Bronchial epithelial cell (primary cell): ENCODE measurements at places on chromosomes 4 and X. TPM values are rescaled to one million over a fixed set of nuclear protein-coding genes. Genes with fewer than 3 reads are reported as not detected.

Gene GPR143
- 0.51 and 0.79 TPM in 2 replicates for total RNA-seq

Gene PDZD4
- total RNA-seq: under 0.01 TPM in 2 replicates

Gene ADRA2C
- under 0.01 and 0.13 TPM in 2 replicates for total RNA-seq

Gene QRFPR
- total RNA-seq: not detected in 2 replicates

Gene TMEM255A
- total RNA-seq: not detected in 2 replicates

Gene STK32B
- total RNA-seq: under 0.01 TPM in 1 of 2 replicates, not detected in the other

- DNase-seq: no peak
Observed at GRCh38 chrX:10702031-10702430, 81.6 kb upstream of the MID1 start.

DNA sequence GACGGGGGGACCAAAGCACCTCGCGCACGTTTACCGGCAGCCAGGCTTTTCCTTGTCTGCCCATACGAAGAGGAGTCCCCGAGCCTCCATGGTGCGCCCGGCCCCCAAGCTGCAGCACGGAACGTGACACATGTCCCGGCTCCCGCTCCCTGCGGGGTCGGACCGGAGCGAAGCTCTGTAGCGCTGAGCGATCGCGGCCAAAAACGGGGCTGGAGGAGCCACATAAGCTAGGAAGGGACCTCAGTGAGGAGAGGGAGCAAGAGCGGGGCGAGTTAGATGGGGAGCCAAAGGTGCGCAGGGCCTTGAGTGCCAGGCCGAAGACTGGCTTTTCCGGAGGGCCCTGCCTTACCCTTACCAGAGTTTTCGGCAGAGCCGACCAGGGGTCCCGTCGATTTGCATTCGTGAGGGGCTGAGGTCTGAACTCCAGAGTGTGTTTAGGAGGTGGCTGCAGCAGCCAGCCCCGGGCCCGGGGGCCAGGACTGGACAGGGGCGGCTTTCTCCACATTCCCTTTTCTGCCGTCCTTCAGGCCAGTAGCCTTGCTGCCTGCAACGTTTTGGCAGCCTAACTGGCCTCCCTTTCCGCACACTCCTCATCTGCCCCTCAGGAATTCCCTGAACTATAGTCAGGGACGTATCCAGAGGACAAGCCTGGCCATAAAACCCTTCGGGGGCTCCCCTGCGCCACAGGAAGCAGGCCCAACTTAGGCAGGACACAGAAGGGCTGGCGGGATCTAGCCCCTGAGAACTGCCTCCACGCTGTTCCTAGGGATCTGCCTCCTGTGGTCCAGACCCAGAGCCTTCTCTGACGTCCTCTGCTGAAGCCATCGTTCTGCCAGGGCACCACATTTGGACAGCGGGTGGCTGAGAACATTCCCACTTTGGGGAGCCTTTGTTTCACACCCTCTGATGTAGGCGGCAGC lies 689 bp downstream of the SSR4 start:
- DNase-seq: no peak

DNA sequence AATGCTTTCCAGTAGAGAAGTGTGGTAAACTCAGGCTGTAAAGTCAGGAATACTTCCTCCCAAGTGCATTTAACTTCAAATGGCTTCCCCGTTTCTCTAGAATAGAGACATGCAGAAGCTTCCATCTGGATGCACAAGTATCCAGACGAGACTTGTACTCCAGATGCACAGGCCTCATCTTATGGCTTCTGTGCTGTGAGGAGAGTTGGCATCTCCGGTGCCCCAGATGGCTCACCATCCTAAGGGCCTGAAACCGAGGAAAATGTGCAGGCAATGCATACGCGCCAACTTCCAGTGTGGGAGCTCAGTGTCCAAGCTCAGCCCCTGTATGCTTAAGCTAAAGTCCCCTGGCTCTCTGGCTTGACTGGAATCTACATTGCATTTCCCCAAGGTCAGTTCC lies 184.0 kb upstream of the TBL1X start:
- no peak for DNase-seq

GRCh38 chrX:115525486-115525885 lies 35.5 kb upstream of the PLS3 start:
- peak; percentile 47 for DNase-seq

Gene S100G
- total RNA-seq: not detected in 2 replicates

GRCh38 chr4:60944060-60944459 lies 256.1 kb upstream of the ADGRL3 start:
- no peak for DNase-seq

Gene SYN1
- total RNA-seq: 0.26 TPM in 1 of 2 replicates, not detected in the other

Gene HDX
- total RNA-seq: 1.6 and 1.7 TPM in 2 replicates

DNA sequence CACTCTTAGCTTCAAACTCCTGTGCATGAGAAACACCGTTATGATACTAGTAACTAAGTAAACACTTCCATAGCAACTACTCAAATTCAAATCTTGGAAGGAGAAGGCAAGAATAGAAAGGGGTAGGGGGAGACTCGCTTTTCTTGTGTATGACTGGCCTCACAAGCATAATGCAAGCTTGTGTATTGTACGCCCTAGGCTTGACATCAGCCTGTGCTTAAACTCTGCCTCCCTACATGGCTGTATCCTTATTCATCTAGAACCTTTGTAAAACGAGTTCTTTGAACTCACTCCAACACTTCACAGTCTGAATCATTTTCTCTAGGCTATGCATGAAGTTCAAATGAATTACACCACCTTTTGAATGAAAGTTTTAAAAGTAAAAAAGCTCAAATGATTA lies 1071.2 kb upstream of the ADGRL3 start:
- DNase-seq: peak; percentile 7

DNA sequence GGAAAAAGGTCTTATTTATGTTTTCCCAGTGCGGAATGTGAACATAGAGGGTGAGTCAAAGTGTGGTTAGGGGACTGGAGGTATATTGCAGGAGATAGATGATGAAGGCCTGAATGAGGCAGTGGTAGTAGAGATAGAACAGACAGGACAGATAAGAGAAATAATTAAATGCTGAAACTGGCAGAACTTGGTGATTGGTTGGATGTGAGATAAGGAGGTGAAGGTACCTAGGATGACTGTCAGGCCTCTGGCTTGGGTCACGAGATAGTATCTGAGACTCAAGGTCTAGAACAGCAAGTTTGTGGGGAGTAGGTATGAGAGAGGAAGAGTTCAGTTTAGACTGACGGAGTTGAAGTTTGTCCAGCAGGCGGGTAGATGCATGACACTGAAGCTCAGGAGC lies 3.5 kb downstream of the MND1 start:
- no peak for DNase-seq

DNA sequence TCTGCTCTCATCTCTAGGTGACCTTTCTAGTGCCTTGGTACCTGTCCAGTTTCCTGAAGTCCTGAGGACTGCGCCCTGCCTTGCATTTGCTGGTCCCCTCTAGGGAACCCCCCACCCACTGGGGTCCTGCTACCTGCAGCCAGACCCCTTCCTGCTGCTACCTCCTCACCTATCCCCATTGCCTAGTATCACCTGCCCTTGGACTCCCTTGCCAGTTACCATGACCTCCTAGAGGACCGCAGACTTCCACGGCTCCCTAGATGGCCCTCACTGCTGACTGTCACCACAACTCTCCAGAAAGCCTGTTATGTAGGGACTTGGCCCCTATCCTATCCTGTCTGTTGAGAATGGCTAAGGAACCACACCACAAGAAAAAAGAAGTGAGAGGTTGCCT lies 166.6 kb downstream of the EFNB1 start:
- DNase-seq: no peak

Gene SLC26A1
- under 0.01 and 0.13 TPM in 2 replicates for total RNA-seq

GRCh38 chrX:11100281-11101035 lies 10.7 kb upstream of the HCCS start:
- DNase-seq: peak; percentile 66

GRCh38 chr4:58936436-58936835 lies 1826.3 kb upstream of the IGFBP7 start:
- DNase-seq: peak; percentile 0

Gene MGST2
- 28.7 and 30.5 TPM in 2 replicates for total RNA-seq

- no peak for DNase-seq
Observed at GRCh38 chr4:1260418-1261106, 11.6 kb upstream of the CTBP1 start.

Gene ADH1B
- 0.26 and 2.1 TPM in 2 replicates for total RNA-seq

DNA sequence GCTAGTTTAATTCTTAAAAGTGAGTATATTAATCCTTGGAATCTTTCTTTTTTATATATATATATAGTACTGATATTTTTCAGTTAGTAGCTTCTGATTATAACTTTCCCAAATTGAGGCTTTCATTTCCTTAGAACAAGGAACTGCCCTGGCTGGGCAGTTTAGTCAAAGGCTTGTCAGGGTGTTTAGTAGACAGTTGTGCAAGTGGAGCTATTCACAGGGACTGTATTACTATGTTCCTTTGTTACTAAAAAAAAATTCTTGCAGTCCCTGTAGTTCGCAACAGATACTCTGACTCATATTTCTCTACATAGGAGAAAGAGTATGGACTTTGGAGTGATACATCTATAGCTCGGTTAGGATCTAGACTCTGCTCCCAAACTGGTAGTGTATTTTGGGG lies 20.8 kb downstream of the USO1 start:
- DNase-seq: peak; percentile 87

DNA sequence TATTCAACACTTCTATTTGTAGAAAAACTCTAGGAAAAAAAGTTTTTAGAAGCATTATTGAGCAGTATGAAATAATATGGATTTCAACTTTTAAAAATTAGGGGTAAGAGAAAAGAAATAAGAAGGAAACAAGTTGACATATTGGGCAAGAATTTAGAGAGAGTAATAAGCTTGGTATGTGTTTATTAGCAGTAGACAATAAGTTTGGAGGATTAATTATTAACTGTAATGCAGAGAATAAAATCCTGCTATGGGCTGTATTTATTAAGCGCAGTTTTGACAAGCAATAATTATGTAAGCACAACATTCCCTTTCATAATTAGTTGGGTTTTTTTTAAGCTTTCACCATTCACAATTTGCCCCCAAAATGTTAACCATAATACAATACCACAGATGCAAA lies 162.7 kb upstream of the SLC7A11 start:
- peak; percentile 11 for DNase-seq

DNA sequence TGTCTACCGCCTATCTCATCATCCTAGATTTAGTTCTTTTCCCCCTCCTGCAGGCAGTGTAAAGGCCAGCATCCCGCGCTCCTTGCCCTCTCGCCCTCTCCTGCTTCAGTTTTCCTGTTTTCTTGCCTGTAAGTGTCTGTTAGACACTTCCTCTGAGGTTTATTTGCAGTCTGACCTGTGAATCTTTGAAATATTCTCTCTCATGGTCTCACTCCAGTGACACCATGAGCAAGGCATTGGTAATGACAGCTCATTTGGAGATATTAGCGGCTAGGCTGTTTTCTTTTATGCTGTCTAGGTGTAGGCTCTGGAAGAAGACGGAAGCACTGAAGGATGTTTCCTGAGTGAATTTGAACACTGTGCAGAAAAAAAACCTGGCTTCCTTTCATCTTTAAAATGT lies 179.6 kb downstream of the KDR start:
- DNase-seq: no peak

Gene VSIG1
- total RNA-seq: 0.26 TPM in 2 replicates

GRCh38 chrX:150477371-150477770 lies 91.0 kb upstream of the MTM1 start:
- no peak for DNase-seq

GRCh38 chrX:7515681-7516413 lies 327.1 kb upstream of the VCX start:
- peak; percentile 70 for DNase-seq

- DNase-seq: peak; percentile 33
Observed at GRCh38 chrX:68807818-68808217, 21.0 kb upstream of the EFNB1 start.

- no peak for DNase-seq
Observed at GRCh38 chr4:20253283-20253734, 1.6 kb downstream of the SLIT2 start.

Gene ARHGEF6
- total RNA-seq: 0.26 and 0.77 TPM in 2 replicates
